Activated CD4-positive, alpha-beta T cell treated with anti-CD3 and anti-CD28 coated beads, Interleukin-2, amount 50 U/mL, for 48 hours (primary cell): ENCODE measurements at places on chromosomes 5 and 9.

GRCh38 chr9:112894699-112895098 is 4.0 kb upstream of the SLC46A2 start:
- DNase-seq: no peak

DNA sequence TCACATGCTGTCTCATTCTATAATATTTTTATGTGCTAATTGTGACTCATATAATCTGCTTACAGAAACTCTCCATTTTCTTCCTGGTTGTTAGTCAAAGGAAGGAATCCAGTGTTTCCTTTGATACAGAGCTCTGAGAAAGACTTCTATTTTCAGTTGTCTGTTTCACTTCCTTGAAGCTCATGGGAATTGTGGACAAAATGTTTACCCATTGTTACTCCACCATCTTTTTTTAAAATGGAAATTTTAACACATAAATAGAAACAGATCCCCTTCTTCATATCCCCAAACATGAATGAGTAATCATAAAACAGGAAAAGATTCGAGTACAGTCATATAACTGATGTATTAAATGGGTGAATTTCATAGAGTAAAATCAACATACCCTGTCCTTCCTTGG is 42.0 kb upstream of the KCNN2 start:
- DNase-seq: no peak

- no peak for DNase-seq
These were observed 159.0 kb downstream of the TLE1 start for GRCh38 chr9:81530310-81530810.

GRCh38 chr9:89605465-89606048 is 745 bp downstream of the GADD45G start:
- peak; percentile 66 for DNase-seq

- peak; percentile 88 for DNase-seq
These were observed 12.8 kb upstream of the NDFIP1 start for GRCh38 chr5:142095651-142096330.

DNA sequence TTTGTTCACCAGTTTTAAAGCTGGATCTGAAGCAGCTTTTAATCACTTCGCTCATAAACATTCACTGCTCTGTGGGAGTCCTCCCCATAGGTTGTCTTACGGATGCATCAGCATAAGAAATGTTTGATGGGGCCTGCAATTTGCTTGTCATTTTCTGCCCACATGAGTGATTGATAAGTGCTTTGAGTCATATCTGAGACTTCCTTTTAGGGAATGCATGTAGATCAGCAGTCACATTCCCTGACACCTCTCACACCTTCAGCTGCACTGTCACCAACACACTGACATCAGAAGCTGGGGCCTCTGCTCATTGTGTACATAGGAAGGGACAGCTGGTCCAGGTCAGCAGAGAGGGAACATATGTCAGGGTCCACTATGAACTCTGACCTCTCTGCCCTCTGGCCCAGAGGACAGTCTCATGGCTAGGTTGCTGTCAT is 84.1 kb upstream of the SPATA31D4 start:
- no peak for DNase-seq

DNA sequence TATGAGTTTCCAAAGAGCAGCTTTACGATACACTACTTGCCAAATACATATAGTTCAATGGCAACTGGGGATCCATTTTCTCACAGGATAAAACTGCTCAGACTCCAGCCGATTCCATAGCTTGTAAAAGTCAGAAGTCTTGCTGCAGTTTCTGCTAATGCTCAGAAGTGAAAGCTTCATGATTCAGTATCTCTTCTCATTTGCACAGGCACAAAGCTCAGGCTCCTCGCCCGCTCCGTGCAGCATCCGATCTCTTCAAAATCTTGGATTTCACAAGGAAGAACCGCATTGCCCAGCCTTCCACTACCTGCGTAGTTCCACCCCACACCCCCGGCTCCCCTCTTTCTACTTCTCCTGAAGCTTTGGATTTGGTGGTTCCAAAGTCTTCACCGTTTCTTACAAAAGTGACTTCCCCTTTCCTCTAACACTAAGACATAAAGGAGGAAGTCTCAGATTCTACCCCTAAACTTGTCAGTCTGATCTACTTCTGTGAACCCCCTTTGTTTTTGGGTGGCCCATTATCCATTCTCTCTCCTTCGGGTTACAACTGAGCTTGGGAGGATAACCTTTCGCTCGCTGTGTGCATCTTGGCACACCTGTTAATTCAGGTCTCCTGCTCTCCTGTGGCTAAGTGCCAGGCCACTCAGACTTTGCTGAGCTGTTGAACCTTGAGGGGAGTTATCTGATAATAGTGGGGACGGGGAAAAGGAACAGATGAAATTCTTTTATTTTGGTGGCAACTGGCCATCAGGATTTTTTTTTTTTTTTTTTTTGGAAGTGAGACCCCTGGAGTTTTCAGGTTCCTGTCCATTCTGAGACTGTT is 194.1 kb downstream of the GNA14 start:
- DNase-seq: no peak

DNA sequence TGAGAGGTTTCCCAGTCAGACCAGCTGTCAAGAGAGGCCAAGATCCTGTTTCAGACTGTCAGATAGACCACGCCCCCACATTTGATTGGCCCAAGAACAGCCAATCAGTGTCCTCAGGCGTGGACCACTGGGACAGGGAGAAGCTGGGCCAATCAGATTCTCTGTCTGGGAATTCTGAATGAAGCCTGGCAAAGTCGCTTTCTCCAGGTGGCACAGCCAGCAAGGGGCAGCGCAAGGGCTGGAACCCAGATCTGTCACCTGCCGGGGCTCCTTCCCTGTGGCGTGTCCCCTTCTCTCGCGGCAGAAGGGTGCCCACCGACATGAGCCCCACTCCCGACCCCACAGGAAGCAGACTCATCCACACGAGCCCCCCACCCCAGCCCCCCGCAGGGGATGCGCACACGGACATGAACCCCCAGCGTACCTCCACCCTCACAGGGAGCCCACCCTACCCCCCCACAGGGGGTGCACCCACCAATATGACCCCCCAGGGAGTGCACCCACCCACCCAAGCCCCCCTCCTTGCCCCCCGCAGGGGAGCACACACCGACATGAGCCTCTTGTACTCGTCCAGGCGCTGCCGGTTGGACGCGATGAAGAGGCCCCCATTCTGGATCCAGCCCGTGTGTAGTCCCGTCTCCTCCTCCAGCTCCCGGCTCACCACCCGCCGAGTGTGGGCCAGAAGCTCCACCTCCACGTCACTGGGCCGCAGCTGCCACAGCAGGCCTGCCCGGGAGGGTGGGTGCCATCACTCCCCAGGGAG is 6.1 kb downstream of the SARDH start:
- no peak for DNase-seq

DNA sequence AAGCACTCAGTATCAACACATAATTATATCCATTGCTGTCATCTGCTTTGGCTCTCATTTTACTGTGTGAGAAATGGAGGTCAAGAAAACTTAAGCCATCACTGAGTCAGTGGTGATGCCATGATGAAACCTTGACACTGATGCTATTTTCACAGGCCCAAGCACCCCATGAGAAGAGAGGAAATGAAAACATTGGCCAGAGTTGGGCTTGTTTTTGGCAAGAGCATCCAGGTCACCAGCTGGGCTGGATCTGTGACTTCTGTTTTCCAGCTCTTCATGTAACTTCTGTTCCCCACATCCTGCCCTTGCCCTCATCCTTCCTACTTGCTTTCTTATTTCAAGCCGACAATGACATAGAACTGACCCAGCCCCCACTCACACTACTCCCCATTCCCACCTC is 10.0 kb downstream of the LCP2 start:
- no peak for DNase-seq

- DNase-seq: no peak
These were observed 58.6 kb downstream of the PUM3 start for GRCh38 chr9:2785060-2785950.

GRCh38 chr5:149399775-149400174 is 20.7 kb upstream of the IL17B start:
- DNase-seq: no peak

DNA sequence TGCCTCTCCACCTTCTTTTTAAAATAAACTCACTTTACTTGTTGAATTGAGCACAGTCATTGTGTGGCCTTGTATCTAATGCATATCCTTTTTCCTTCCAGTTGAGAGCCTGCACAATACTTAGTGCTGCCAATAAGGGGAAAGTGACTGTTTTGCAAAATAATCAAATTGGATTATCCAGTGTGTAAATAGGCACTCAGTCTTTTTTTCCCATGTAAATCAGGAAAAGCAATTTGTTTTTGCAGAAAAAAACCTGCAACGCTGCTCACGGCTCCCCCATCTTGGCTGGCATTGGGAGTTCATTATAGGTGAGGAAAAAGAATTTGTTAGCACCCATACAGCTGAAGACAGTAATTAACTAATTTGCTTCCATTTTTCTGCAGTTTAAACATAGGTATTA is 299.9 kb downstream of the CSNK1G3 start:
- DNase-seq: no peak

DNA sequence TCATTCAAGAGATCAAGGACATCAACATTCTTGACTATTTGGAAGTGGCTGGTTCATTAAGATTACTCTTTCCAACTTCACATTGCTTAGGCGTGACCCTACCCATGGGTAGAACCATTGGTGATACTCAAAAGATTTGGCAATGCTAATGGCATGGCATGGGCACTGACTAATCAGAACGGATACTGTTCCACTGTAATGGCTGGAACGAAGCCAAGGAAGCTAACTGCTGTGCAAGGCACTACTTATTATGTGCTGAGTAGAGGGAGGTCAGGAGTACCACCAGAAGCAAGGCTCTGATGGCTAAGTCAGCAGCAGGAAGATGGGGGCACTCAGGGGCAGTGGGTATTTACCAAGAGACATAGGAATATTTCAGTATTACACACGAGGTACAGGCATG is 31.9 kb downstream of the GNA14 start:
- no peak for DNase-seq

GRCh38 chr9:14311956-14312685 is 1.8 kb downstream of the NFIB start:
- DNase-seq: no peak

DNA sequence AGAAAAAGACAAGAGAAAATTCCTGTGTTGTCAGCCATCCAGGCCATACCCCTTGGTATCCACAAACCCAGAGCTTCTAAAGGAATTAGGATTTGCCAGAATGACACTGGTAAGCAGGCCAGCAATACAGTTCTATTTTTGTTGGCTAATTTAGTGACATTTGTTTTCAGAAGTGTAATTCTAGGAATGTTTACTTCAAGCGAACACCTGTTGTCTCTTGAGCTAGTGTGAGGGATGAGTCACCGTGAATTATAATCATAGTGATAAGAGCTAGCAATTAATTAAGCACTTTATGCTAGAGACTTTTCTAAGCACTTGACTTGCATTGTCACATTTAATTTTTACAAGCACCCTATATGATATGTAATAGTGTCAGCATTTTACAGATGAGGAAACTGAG is 99.2 kb downstream of the PRKACG start:
- DNase-seq: no peak

DNA sequence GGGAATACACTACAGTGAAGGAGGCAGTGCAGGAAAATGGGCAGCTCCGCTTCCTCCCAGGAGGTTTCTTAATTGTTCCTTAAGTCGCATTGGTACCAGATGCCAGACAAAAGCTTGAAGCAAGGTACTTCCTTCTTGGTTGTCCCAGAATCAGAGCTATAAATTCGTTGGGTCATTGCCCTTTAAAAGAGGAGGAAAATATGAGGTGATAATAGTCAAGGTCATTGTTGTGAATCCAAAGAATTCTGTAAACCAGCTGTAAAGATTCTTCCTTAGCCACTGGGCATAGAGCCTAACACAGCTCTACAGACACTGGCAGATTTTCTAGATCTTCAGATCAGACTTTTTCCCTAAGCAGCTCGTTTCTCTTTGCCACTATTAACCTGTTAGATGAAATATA is 444.1 kb upstream of the TLE4 start:
- DNase-seq: no peak

GRCh38 chr9:94740145-94740840 is 13.8 kb downstream of the AOPEP start:
- no peak for DNase-seq

GRCh38 chr5:153168241-153168640 is 322.2 kb upstream of the GRIA1 start:
- DNase-seq: no peak

DNA sequence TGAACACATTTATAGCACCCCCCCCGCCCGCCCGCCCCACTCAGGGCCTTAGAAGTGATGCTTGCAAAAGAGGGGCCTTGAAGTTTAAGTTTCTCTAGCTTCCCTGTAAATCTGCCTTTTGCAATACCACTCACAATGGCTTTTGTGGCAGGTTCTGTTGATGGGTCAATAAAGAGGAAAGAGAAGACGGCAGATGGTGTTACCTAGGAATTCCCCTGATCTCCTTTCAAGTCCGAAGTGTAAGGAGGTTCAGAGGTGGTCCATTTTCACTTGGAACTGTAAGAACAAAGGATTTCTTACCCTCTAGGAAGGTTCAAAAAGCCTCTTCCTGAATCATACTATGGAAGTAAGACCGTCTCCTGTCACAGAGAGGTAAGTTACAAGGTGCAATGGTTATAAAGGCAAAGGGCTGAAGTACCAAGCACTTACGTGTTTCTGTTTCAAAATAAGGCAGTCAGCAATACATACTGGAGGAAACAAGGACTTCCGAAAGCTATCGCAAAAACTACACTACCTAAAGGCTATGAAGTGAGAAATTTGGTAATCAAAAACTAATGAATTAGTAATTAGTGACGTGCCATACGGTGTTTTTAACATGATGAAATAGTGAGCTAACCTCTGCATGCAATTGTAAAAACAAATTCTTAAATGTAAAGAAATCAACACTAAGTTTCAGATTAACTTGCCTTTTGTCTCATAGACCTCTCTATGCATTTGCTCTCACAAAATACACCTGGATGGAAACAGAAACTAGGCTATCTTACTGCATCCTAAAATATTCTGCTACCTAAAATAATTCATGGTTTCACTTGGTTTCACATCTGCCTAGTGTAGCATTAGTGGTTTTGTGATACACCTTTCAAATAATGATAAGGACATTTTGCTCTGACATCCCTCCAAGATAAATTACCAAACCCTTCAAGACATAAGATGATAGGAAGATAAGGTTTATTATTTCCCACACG is 589.4 kb upstream of the FAM174A start:
- no peak for DNase-seq

GRCh38 chr5:10124287-10124686 is 125.4 kb downstream of the ATPSCKMT start:
- no peak for DNase-seq

DNA sequence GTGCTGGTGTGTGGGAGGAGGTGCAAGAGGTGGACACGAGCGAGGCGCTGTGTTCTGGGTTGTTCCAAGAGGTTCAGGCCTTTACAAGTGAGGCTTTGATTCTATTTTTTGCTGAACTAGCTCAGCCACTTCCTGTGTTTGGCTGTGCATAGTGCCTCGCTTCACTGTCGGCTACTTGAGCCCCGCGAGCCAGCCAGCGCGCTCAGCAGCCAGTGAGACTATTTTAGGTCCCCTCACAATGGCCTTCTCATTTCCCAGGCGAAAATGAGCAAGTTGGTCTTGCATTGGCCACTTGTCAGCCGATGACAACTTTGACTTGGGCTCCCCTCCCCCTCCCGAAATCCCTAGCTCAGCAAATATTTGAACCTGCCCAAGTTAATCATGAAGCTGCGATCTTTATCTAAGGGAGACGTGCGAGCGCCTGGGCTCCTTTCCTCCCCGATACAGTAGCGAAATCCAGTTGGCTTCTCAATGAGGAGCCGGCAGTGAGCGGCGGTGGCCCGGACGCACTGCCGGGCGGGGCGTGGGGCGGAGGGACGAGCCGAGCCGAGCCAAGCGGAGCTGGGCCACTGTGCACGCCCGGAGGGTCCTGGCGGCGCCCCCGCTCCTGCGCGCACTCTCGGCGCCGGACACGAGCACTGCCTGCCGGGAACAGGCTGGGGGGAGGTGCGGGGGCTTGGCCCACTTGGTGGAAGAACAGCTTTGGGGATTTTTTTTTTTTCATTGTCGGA is 72.6 kb downstream of the PIK3R1 start:
- peak; percentile 48 for DNase-seq
